Activated CD4-positive, alpha-beta T cell treated with anti-CD3 and anti-CD28 coated beads, Interleukin-2, amount 50 U/mL, for 48 hours (primary cell): ENCODE measurements at places on chromosomes 12 and 14.

DNA sequence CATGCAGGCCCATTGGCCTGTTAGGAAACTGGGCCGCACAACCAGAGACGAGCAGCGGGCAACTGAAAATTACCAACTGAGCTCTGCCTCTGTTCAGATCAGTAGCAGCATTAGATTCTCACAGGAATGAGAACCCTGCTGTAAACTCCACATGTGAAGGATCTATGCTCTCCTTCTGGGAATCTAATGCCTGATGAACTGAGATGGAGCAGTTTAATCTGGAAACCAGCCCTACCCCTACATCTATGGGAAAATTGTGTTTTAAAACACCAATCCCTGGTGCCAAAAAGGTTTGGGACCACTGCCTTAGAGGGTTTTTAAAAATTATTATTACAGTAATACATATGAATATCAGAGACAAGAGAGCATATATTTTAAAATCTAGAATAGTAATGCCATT lies 1144.5 kb downstream of the FSCB start:
- DNase-seq, result no peak

DNA sequence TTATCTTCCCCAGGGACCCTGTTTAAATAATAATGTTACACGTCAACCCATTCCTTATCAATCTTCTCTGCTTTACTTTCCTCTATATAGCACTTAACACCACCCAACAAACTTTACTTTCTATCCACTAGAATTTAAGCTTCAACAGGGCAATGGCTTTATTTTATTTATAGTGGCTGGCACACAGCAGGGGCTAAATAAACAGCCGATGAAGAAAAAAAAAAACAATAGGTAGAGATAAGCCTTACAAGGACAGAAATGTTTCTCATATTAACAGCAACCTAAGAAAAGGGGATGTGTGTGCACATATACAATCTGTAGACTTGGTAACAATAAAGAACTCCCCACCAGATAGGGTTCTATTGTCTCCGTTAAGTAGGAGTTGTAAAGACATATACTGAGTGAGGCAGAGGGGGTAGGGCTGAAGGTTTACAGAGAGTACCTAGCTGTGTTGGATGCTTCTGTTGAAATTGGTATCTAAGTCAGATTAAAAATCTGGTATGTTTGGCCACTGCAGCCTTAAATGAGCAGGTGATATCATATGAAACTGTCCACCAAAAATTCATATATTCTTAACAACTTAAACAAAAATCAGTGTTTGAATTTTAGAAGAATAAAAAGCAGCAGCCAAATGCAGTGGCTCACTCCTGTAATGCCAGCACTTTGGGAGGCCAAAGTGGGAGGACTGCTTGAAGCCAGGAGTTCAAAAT lies 24.7 kb upstream of the AP4S1 start:
- no peak for DNase-seq

GRCh38 chr12:93448796-93449195 lies 7.0 kb upstream of the UBE2N start:
- DNase-seq, result no peak

GRCh38 chr12:114218136-114218535 lies 187.8 kb downstream of the TBX5 start:
- DNase-seq, result no peak

- DNase-seq, result no peak
Observed at GRCh38 chr12:3627336-3627735, 125.6 kb downstream of the CRACR2A start.

- no peak for DNase-seq
Observed at GRCh38 chr14:70359076-70359424, 433 bp downstream of the COX16 start.
